ENCODE measurements at places on chromosomes 1 and 21.

DNA sequence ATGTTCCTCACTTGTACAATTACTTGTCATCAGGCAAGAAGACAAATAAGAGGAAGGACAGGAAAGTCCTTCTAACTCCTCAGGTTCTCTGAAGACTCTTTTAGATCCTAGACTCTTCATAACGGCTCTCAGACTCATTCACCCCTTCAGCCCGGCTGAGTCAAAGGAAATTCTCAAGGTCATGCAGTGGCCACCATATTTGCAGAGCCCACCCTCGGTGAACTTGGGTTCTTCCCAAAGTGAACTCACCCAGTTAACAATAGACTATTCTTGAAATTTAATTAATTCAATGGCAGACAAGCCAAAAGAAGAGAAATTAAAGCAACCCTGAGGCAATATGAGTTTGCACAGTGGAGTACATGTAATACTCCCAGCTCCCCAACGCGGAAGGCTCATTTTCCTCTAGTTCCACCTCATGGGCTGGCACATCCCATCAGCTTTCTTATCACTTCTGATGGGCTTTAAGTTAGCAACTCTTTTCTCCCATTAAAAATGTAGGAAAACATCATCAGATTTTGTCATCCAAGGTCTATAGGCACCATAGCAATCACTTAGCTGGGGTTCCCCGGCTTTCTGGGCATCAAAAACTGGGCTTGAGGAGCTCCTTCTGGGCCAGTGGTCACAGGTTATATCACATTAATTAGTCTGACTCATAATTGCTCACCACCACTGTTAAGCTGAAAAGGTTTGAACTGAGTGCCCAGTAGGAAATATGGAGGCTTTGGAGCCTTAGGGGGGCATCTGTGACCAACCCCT lies 27.8 kb upstream of the TIAM1 start:
- DNase-seq, result no peak

GRCh38 chr1:228308628-228309325 lies 97.9 kb downstream of the TRIM11 start:
- no peak for DNase-seq

GRCh38 chr1:202663131-202663530 lies 47.1 kb downstream of the SYT2 start:
- DNase-seq, result no peak

DNA sequence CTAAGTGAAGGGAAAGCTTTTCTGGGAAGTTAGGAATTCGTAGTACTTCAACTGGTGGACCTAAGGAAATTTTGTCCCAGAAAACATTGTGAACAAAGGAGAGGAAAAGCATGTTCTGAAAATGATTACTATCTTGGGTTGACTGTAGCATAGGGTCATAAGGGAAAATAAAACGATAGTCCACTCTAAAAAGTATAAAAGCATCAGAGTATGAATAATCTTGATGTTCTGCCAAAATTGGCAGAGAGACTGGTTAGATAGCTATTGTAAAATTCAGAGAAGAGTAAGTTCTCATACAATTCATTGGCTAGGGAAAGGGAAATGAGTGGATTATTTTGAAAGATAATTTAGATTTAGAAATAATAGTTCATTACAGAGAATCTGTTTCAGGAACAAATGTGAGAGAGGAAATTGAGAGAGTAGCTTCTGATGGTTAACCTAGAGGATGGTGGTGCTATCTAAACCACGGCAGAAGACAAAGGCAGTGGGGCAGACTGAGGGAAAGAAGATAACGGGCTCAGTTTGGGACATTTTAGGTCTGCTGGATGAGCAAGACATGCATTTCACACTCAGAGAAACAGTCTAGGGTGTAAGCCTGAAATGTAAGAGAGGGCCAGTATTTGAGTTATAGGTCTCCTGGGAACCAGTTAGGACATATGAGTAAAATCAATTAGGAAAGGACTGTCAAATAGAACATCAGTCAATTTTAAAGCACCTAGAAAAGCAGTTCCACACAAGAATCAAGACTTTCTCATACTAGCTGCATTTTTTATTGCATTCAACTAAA lies 799.3 kb upstream of the CXADR start:
- no peak for DNase-seq

DNA sequence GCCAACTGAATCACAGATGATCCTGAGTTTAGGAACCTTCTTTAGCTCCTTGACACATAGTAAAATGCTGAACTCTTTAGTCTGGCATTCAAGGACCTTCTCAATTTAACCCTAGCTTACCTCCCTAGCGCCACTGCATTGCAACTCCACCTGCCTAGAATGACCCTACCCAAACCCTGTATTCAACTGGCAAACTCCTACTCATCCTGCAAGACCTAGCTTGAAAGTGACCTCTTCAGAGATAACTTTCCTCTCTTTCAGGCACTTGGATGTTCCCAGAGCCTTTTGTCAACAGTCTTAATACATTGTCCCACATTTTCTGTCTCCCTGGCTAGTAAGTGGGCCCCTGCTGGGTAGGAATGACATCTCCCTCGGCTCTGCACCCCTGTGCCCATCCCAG lies 19.7 kb downstream of the TRIM62 start:
- no peak for DNase-seq

DNA sequence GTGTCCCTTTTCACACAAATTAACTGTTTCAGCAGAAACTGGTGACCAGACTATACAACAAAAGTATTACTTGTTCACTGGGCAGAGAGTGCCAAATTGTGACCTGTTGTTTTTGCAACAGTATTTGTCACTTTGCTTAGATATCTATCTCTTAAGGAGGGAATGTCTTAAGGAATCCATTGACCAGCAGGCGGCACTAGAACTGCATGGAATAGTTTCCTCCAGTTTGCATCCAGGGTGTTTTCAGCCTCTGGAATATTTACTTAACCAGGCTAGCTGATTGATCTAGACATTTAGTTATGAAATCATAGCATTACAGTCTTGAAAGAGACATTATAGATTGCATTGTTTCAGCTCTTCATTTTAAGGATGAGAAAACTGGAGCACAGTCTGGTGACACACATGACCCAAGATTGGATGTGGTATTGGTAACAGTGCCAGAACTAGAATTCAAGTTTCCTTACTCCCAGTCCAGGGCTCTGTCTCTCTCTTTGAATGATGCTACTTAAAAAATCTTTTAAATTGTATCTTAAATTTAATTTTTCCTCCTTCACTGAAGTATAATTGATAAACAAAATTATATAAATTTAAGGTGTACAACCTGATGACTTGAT lies 16.9 kb downstream of the RPTN start:
- DNase-seq, result no peak

DNA sequence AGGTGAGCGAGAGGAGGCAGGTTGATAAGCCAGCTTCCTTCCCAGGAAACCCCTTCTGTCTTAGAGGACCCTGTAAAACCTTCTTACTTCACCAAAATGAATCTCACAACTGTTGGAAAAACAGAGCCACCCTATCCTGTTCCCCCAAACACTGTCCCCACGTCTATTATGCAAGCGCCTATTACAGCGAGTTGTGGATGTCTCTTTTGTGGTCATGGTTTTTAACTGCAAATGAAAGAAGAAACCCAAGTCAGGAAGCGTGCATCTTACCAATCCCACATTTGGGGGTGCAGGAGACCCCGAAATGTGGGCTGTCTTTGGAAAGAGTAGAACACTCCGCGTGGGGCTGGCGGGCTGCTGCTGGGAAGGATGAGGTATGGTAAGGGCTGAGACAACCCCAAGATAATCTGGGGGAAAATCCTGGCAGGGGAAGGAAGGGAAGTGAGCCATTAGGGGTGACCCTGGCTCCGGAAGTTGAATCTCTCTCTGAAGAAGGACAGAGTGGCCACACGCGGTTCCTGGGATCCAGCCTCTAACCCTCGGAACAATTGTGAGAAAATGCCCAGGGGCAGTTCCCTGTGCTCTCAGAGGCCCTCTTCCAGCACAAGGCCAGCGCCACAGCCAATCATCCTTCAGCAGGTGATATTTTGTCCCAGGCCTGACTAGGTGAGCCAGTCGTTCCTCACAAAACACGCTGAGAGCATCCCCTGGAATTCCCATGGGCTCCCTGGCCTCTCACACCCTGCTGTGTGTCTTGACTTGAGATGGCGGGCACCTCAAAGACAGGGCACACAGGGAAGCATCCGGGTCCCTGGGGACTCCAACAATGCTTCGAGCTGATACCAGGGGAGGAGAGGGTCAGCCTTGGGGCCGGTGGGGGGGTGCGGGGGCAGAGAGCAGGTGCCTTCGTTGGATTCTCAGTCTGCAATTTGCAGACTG lies 168.5 kb upstream of the IRF2BP2 start:
- DNase-seq, result no peak

Data from left forelimb (tissue), 1 donor.